NCI-H1092 (cell line): ENCODE measurements at places on chromosomes 12 and 14.

GRCh38 chr14:46571970-46572369 lies 79.6 kb downstream of the RPL10L start:
- no peak for DNase-seq

- no peak for DNase-seq
Measured at GRCh38 chr14:105484069-105484996, 2.4 kb upstream of the CRIP1 start.

- no peak for DNase-seq
Measured at GRCh38 chr12:510071-510825, 50.5 kb downstream of the B4GALNT3 start.

- DNase-seq = no peak
Measured at GRCh38 chr12:87756111-87756510, 273.1 kb downstream of the C12orf50 start.

DNA sequence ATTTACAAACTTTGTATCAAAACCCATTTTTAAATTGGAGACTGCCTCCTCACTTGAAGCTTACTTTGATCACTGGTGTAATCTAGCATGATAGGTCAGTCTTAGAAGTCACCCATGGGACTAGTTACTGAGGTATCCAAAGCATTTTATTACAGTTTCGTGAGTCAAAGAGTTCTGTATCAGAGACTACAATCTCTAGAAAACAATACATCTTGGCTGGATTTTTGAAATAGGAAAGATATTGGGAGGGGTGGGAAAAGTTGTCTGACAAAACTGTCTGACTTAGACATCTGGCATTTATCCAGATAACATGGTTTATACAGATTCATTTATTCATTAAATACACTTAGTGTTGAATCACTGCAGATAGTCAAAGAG lies 173.5 kb upstream of the PDZRN4 start:
- DNase-seq = no peak

DNA sequence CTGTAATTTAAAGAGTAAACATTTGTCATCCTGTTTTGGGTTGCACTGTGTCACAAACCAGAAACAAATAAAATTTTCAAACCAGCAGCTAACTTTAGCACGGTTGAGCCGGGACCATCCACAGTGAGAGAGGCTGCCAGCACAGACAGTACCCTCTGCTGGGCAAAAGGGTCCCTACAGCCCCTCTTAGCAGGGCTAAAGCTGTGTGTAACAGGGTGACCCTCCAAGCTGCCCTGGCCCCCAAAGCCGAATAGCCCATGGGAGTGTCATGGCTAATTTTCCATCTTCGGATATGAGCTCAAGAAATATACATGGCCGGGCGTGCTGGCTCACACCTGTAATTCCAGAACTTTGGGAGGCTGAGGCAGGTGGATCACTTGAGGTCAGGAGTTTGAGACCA lies 157.1 kb upstream of the GRIN2B start:
- DNase-seq = no peak

GRCh38 chr12:69906411-69907216 lies 81.6 kb downstream of the MYRFL start:
- no peak for DNase-seq

DNA sequence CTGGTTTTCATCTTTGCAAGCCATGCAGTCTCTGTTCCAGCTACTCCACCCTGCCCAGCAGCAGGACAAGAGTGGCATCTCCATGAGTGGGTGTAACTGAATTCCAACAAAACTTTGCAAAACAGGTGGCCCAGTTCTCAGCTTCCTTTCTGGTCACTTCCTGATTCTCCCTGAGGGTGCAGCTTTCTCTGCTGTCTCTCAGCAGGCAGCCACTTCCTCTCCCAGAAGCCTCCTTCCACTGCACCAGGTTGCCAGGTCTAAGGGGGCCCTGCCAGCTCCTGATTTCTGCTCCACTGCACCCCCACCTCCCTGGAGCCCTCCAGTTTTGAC lies 341.0 kb upstream of the FKBP4 start:
- no peak for DNase-seq

GRCh38 chr14:74573421-74574089 lies 38.5 kb downstream of the LTBP2 start:
- DNase-seq = no peak

DNA sequence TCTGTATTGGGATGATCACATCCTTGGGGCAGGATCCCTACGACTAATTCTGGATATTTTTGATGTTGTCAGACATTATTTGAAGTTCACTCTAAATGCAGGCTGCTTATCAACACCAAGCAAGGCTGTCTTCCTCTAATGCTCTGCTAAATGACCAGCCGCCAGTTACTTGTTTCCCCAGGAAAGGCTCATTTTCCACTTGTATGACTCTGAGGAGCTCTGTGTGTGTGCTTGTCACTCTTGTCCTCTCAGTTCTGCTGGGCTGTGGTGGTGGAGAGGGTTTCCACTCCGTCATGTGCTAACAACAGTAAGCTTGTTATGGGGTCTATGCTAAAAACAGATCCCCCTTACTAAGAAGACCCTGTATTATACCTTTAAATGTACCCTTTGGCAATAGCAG lies 42.1 kb downstream of the ATL1 start:
- DNase-seq = no peak

- no peak for DNase-seq
Measured at GRCh38 chr14:81565441-81566290, 32.0 kb upstream of the SEL1L start.

- DNase-seq = no peak
Measured at GRCh38 chr14:105424861-105425260, 5.2 kb downstream of the MTA1 start.

GRCh38 chr12:54680374-54680773 lies 32.2 kb upstream of the DCD start:
- DNase-seq = no peak

DNA sequence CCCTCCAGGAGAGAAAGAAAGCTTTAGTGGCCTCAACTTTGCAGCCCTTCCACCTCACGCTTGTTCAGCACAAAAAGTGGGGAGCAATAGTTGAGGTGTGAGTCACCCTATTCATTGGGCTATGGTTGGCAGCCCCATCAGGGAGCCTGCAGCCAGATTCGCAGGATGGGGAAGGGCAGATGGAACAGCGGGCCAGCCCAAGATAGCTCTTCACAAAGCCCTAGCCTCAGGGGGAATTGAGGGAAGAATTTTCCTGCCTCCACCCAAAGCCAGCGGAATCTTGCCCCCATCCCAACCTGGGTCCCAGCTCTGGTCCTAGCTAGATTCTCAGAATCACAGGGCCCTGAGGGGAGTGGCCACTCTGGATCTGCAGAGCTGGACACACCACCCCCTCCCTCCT lies 3.6 kb upstream of the KRT5 start:
- no peak for DNase-seq

DNA sequence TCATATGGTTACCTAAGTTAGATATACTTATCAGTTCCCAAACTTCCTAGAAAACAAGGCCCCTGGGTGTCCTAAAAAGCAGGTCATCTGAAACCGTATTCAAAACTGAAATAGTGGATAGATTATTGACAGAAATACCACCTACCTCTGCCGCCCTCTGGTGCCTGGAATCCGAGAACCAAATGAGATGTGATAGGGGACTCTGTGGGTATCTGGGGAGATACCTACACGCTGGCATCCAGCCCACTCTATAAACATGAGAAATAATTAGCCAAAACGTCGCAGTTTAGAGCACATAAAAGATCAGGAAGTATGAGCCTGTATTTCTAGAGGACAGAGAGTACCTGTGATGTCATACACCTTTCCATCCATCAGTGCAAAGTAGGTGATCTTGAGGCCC lies 4.4 kb downstream of the ORMDL2 start:
- no peak for DNase-seq

DNA sequence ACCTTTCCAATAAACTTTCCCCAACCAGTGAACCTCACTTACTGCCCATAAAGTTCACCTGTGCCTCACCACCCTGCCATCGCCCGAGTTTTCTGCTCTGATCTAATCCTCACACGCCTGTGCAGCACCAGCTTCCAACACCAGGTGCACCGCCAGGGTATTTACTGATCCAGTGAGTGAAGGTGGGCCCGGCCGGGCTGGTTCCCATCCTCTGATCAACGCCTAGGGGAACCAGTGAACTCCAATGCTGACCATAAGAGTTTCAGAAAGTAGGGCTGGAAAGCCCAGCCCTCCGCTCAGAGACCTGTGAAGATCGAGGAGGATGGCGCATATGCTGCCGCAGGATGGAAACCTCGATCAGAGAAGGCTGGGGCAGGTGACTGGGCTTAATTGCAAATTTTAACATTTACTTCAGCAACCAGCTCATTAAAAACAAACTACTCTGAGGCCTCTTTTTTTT lies 685 bp upstream of the MYL6B start:
- DNase-seq = peak; percentile 31

DNA sequence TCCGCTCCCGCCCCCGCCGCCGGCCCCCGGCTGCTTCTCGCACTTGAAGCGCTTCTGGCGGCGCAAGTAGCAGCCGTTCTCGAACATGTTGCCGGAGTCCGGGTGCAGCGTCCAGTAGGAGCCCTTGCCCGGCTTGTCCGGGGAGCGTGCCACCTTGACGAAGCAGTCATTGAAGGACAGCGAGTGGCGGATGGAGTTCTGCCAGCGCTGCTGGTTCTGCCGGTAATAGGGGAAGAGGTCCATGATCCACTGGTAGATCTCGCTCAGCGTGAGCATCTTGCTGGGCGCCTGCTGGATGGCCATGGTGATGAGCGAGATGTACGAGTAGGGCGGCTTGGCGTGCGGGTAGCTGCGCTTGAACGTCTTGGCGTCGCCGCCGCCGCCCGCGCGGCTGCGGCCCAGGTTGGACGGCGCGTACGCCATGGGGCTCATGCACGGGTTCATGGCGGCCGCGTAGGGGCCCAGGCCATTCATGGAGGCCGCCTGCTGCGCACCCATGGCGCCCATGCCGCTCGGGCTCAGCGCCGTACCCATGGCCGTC lies 3.0 kb downstream of the FOXA1 start:
- peak; percentile 47 for DNase-seq

GRCh38 chr14:53231171-53231570 lies 78.0 kb upstream of the DDHD1 start:
- no peak for DNase-seq

DNA sequence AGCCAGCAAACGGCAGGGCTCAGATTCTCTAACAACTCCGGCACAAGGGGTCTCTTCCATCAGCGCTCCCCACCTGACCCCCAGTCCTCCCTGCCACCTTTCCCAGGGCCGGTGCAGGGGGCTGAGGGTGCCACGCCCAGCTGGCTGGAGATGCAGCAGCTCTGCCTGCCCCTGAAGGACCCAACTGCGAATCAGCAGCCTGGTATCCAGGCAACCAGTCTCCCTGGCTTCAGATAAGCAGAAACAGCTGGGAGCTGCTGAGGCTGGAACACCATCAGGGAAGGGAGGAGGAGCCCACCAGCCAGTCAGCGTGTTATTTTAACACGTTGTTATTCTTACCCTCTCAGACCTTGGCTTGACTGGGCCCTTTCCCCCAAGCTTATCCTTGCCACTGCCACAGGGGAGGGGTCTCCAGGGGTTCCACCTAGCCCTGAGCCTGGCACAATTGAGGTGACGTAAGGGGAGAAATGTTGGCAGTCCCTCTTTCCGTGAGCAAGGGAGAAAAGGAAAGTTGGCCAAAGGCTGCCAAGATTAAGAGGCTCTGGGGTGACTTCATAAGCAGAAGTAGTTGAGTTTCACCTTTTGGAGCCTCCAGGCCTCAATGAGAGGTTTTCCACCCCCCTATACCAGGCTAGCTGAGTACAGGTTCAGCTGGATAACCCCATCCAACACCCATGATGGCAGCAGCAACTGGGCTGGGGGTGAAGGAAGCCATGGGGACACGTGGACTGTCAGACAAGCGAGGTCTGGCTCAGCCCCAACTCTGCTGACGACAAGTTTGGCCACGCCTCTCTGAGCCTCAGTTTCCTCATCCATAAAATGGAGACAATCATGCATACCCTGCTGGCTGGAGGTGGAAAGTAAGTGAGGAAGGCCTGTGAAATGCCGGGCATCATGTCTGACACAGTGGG lies 91.1 kb downstream of the IRF2BPL start:
- peak; percentile 75 for DNase-seq

GRCh38 chr14:94401083-94401482 lies 12.7 kb upstream of the SERPINA1 start:
- no peak for DNase-seq

DNA sequence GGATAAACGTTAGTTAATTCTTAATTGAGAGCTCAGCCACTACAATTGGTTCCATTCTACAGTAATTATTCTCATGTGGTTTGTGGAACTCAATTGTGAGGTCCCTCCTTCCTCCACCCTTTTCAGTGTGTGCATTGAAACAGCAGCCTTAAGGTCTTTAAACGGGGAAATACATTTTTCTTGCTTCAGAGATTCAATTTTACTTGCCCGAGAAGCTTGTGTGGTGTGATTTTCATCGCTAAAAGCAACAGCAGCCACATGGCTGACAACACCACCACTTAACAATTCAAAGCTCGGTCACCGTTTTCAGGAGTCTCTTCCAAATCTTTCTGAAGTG lies 733 bp upstream of the PPFIBP1 start:
- DNase-seq = no peak
